ENCODE measurements at places on chromosomes 2 and 18.
A peak's percentile ranks its signal among the peaks of the same experiment; 100 is the strongest.

DNA sequence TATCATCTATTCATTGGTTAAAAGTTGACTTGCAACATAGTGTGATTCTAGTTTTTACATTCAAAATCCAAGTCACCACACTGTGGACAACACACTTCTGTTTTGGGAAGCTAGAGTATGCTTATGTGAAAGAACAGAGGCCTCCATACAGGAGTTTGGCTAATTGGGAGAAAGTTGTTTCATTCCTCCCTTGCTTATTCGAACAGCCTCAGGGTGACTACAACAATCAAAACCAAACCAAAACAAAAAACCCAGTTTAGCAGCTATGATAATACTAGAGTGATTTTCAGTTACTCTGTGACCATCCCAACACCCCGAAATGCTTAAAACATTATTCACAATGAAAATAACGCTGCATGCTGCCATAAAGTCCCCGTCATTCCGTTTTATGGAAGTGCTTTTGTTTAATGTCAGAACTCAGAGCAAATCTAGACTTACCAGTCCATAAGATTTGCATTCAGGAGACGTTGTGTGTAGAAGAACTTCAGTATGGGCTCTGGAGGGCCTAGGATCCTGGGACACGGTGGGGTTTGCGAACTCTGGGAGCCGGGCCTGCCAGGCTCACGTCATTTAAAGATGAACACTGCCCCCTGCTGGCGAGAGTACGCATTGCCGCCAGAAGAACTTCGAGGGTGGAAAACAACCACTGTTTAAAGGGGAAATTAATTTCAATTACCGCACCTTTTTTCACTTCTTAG, 111.4 kb downstream of the FTCDNL1 start:
- DNase-seq: peak; percentile 82

GRCh38 chr2:127660291-127660578, 14.3 kb downstream of the GPR17 start:
- DNase-seq: no peak

- DNase-seq: no peak
These were observed 172.5 kb downstream of the PDE11A start for GRCh38 chr2:177900082-177900481.

- peak; percentile 38 for DNase-seq
These were observed 566.4 kb upstream of the ID2 start for GRCh38 chr2:8115456-8115855.

DNA sequence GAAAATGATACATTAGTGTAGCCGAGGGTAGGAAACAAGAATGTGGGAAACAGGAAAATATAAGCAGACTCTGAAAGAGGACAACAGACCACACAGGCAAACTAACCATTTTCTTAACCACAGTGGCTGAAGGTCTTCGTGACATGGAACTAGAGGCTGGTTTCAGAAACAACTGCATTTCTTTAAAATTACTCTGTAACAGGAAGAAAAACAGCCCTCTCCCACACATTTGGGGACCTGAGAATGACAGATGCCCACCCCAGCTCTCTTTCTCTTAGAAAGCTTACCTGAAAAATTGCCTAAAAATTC, 13.8 kb upstream of the SLC25A52 start:
- no peak for DNase-seq

DNA sequence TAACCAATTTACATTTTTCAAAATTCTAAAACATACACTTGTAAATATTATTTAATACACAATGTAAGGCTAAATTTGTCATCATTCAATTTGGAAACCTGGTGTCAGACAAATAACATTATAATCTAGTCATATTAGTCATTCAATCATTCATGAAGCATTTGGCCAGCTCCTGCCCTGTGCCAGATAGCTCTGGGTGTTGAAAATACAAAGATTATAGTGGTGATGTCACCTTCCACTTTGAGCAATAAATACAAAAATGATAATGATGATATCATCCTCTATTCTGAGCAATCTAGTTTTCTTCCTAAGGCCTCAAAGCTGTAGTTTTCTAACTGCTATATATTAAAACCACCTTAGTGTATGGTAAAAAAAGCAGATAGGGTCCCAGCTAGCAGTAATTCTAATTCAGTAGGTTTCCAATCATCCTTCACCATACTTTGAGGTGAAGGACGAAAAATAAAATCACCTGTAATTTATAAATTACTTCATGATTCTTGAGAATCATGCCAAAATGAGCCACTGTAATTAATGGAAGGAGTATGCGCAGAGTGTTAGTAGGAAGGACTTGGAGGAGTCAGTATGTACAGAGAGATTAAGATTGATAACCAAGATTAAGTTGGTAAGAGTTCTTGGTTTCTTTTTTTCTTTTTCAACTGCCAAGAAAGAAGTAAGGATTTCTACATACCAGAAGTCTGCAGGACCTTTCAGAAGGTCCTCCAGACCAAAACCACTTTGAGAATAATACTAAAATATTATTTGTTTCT, 23.2 kb downstream of the MEMO1 start:
- peak; percentile 36 for DNase-seq

- no peak for DNase-seq
These were observed 43.4 kb upstream of the ROCK2 start for GRCh38 chr2:11387843-11388242.

GRCh38 chr2:24871852-24872333, 48.1 kb downstream of the ADCY3 start:
- DNase-seq: no peak

GRCh38 chr2:42854207-42854818, 61.9 kb upstream of the HAAO start:
- no peak for DNase-seq

- DNase-seq: peak; percentile 84
These were observed 42.4 kb downstream of the LRRFIP1 start for GRCh38 chr2:237669628-237670392.

GRCh38 chr2:39606585-39606984, 59.1 kb upstream of the TMEM178A start:
- DNase-seq: peak; percentile 88

DNA sequence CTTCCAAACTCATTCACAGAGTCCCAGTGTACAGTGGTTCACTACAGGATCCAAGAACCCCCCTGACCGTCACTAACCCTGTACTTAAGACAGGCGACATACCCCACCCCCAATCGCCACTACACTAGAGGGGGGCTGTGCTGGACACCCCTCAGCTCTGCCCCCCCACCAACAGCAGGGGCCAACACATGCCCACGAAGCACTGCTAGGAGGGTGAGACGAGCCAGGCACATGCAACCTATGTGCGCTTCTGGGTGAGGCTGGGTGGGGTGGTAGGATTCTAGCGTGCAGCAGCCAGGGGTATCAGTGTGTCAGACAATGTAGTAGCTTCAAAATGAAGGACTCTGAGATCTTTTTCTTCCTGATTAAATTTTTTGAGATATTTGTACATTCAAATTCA, 67.8 kb downstream of the UXS1 start:
- DNase-seq: no peak

DNA sequence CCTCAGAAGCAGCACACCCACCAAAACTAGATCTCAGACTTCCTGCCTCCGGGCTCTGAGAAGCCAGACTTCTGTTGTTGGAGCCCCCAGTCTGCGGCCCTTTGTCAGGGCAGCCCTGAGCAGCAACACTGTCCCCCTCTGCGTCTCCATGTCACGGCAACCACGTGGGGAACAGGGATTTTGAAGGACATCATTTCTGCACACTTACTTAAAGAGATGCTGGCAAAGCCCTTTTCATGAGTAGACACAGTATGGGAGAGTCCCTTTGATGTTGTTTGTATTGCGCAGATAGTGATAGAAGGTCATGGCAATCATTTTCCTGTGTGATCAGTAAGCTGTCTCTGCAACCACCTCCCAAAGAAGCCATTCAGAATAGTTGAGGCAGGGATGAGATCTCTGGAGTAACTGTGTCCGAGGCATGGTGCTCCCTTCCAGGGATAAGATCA, 69.1 kb upstream of the ID2 start:
- no peak for DNase-seq

DNA sequence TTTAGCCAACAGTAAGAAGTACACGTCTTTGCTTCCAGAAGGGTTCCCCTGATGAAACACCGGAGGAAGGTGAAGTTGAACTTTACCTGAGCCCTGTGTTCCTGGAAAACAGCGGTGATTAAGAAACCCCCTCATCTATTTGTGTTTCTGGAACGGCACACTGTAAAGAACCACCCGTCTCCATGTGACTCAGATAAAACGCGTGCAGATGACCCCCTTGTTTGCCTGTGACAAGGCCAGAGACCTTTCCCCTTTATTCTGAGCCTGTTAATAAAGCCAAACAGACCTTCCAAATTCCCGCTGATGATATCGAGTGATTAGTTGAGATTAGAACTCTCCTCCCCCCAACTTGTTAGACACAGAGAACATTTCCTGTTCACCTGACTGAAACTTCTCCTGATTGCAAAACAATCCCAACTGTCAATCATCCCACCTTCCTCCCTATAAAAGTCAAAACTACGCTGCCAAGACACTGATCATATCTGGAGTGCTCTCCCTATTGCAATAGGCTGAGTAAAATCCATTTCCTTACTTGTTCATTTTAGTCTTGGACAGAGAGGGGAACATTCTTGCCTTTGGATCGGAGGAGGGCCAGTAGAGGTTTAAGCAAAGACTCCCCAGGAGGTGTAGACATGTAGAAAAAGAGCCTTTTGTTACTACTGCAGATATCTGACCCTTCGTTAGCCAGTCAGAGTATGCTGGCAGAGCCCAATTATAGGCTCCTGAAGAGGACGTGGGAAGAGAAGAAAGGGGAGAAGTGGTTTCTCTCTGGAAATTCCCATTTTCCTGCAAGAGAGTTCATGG, 914 bp upstream of the IWS1 start:
- no peak for DNase-seq
